ENCODE measurements at places on chromosomes 5 and 9.

DNA sequence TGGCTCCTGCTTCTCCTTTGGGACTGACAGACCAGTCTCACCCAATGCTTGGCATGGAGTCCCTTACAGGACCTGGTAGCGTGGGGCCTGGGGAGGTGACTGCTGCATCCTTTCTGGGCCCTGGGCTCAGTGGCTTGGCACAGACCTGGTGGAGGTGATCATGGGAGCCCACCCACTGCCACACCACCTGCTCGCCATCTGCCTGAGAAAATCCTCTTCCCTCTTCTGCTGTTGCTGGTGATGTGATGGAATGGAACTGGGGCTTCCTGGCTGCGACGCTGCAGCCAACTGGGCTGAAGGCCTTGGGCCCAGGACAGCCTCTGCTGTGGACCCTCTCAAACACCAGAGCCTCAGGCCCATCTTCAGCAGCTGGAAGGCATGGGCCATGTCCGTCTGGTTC lies 122.5 kb upstream of the PANK3 start:
- DNase-seq, result no peak

DNA sequence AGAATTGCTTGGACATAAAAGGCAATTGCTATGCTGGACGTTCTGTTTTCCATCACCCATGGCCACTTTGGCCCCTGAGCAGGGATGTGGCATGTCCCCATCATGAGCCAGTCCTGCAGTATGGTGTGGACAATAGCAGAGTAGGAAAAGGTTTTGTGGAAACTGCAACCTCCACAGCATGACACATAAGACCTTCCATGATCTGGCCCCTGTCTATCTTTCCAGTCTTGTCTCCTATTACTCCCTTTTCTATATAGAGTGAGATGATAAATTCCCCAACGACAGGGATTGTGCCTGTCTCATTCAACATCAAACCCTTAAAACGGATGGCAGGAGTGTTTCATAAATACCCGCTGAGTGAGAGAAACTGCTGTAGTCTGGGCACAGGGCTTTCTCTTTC lies 174.7 kb upstream of the PTCH1 start:
- no peak for DNase-seq

GRCh38 chr5:67190861-67191260 lies 5.7 kb downstream of the CD180 start:
- no peak for DNase-seq

DNA sequence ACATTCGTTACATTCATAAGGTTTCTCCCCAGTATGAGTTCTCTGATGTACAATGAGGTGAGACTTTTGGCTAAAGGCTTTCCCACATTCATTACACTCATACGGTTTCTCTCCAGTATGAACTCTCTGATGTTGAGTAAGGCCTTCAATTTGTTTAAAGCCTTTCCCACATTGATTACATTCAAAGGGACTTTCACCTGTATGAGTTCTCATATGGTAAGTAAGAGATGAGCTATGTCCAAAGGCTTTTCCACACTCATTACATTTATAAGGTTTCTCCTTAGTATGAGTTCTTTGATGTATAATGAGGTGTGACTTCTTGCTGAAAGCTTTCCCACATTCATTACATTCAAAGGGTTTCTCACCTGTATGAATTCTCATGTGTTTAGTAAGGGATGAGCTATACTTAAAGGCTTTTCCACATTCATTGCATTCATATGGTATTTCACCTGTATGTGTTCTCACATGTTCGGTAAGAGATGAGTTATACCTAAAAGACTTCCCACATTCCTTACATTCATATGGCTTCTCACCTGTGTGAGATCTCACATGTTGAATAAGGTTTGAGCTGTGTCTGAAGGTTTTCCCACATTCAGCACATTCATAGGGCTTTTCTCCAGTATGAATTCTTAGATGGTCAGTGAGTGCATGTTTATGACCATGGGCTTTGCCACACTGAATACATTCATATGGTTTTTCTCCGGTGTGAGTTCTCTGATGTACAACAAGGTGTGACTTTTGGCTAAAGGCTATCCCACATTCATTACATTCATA lies 13.5 kb downstream of the ZFP37 start:
- DNase-seq, result no peak

DNA sequence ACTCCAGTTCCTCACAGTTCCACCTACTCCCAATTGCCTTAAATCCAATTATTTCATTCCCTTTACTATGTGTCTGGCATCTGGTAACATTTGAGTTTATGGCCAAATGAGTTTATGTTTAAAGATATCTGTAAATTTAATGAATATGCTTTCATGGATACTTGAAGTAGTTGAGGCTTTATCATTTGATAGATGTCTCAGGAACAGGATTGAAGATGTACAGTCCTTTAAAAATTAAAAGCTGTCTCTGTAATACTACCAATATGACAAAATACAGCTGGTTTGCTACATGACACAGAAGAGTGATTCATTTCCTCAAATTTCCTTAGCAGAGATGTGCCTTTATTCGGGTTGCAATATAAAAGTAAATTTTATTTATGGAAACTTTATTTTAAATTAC lies 2326.0 kb upstream of the ACO1 start:
- DNase-seq, result no peak

- DNase-seq, result peak; percentile 59
Observed at GRCh38 chr5:173327948-173328843, at the start of gene STC2. Gene STC2 (minus strand): TSS chr5:173328414. CDS start chr5:173328193, 221 bp downstream.

DNA sequence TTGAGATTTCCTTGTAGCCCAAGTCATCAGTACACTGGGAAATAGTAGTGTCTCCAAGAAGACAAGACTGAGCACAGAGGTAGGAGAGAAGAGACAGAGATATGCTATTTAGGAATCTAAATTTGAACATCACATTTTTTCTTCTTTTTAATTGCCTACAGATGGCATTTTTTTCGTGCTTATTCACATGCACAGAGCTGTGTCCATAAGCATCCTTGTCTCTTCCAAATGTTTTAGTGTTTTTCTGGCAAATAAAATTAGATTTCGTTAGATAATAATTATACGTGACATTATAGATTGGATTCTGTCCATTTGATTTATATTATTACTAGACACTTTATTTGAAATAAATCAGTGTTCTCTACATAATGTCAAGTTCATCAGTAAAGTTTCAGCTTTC lies 80.9 kb downstream of the PRR16 start:
- no peak for DNase-seq

DNA sequence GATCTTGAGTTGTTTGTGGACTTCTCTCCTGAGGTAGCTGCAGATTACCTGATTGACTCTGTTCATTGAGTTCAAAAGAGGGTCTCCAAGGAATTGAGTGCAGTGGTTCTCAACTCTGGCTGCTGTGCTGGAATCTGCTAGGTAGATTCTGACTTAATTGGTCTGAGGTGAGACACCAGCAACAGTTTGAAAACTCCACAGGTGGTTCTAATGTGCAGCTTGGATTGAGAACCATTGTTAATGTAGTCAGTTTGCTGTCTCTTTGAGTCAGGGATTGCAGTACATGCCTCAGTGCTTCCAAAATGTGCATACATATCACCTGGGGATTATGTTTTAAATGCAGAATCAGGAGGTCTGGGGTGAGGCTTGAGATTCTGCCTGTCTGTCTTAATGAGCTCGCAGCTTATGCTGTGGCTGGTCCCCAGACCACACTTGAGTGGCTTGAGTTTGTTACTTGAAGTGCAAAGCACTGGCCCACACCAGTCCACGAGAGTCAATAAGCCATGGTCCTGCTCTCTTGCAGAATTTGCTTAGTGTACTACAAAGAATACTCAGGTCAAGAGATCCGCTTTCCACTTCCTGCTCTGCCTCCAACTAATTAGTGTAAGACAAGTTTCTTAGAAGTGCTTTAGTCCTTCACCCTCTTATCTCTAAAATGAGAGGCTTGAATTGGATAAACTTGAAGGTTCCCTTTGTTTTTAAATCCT lies 82.3 kb downstream of the ATG10 start:
- DNase-seq, result no peak

GRCh38 chr5:38148021-38148625 lies 110.2 kb upstream of the EGFLAM start:
- no peak for DNase-seq

DNA sequence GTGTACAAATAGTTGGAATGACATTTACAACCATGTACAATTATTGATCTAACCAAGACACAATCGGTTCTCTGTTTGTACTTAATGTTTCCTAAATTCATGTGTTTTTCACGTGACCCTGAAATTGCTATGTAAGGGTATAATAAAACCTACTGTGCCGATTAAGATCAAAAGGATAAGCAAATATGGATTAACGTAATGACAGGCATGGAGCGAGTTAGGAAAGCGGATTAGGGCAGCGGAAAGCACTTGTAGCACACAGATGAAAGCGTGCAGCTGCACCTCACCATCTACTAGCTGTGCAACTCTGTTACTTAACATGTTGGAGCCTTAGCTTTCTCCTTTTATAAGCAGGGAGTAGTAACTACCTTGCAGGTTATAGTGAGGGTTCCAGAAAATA lies 38.3 kb upstream of the ZFYVE16 start:
- DNase-seq, result no peak

DNA sequence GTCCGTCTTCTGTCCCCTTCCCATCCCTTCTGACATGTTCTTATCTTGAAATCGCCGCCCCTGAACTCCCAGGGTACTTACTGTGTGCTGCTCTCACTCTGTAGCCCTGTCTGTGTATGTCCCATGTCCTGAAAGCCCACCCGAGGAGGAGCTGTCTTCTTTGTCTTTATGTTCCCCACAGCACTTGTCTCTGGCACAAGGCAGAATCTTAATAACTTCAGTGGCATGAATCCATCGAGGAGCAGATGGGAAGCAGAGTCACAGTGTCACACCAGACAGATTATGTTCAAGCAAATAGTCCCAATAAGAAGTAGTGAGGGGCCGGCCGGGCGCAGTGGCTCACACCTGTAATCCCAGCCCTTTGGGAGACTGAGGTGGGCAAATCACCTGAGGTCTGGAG lies 29.7 kb upstream of the LTC4S start:
- DNase-seq, result no peak

DNA sequence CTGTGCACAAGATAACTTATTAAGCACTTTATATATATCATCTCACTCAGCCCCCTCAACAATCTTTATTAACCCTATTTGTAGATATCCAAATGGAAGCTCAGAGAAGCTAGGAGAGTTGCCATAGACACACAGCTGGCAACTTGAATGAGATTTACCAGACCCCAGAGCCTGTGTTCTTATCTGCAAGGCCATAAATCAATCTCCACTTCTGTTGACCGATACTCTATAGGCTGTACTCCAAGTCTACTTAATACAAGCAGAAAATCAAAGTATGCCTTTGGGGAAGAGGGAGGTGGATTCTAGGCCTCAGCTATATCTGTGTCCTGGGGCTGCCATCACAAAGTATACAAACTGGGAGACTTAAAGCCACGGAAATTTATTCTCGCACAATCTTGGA lies 6.0 kb upstream of the IL9 start:
- no peak for DNase-seq

DNA sequence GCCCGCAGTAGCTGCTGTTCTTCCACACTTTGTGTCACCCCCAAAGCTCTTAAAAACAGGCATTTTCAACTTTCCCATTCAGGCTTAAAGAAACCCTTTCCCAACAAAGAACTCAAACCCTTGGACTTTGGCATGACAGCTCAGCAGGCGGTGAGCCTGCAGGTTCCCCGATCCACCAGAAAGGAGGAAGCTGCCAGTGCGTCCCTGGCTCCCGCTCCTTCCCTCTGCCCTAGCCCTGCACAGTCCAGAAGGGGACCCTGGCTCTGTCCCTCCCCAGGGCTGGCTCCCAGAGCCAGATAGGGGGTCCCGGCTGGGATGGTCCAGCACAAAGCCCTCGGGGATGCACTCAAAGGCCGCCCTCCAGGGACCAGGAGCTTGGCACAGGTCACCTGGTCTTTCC lies 9.6 kb downstream of the SLC9A3 start:
- DNase-seq, result no peak

- no peak for DNase-seq
Observed at GRCh38 chr5:14739981-14740380, 75.5 kb downstream of the OTULIN start.

GRCh38 chr5:33475706-33476105 lies 34.9 kb downstream of the TARS1 start:
- no peak for DNase-seq

GRCh38 chr9:78252616-78253015 lies 16.7 kb downstream of the CEP78 start:
- DNase-seq, result no peak

- DNase-seq, result no peak
Observed at GRCh38 chr5:171606414-171607024, 179.1 kb upstream of the SMIM23 start.

DNA sequence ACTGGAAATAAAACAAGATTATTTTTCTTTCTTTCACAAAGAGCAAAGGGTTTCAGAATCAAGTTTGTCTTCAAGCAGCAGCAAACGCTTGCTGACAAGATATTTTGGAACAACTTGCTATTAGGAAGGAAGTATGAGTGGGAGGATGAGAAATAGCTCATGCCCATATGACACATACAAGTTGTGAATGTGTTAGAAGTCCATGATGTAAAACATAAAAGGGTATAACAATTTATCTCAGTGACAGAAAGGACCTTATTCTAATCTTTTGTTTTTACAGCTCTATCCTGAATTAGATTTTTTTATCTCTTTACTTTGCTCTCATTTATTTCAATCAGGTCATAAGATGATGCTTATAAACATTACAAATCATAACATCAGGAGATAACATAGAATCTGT lies 516.6 kb upstream of the MEF2C start:
- no peak for DNase-seq

GRCh38 chr5:91141642-91142041 lies 241.5 kb downstream of the ARRDC3 start:
- no peak for DNase-seq

- no peak for DNase-seq
Observed at GRCh38 chr5:29122306-29122705, 2071.2 kb upstream of the CDH6 start.

DNA sequence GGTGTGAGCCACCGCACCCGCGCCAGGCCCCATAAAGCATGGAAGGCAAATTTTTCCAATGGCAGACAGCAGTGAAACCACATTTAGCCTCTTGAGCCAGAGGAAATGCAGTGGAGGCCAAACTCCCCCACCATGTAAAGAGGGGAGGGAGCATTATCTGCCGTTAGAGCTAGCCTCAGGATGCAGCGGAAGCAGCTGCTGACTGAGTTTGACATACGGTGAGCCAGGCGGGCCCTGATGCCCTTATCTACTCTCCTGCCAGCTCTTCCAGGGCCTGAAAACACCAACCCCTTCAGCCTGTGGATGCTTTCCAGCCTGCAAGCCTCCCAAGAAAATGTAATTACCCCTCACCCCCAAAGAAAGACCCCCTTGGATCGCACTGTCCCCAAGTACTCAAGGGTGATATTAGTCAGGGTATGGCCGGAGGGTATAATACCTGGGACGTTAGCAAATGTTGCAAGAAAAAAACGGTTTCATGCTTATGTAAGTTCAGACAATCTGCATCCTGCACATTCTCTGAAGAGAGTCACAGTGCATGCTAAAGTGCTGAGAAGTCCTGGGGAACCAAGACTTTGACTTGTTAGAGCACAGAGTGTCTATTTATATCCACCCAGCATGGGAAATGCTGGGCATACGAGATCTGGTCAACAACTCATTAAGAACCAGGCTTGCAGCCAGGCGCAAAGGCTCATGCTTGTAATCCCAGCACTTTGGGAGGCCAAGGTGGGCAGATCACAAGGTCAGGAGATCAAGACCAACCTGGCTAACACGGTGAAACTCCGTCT lies 11.3 kb upstream of the GGTA1 start:
- DNase-seq, result no peak

- no peak for DNase-seq
Observed at GRCh38 chr5:68426586-68426985, 211.0 kb downstream of the PIK3R1 start.

GRCh38 chr5:9197881-9198260 lies 348.0 kb downstream of the SEMA5A start:
- no peak for DNase-seq
